ENCODE measurements at places on chromosomes 16 and 17.

DNA sequence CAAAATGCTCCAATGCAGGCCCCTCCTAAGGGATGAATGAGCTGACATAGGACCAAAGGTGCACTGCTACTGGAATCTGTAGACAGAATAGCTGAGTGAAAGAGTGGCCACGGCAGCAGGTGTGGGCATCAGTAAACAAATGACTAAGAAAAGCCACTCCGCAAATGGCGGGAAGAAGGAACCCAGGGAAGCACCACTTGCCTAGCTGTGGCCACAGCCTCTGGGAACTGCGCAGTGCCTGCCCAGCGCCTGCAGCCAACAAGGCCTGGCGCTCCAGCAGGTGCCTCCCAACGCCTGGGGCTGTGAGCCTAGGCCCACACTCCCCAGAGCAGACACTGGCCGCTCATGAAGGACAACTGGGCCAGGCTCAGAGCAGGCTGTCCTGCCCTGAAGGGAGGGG is 11.8 kb downstream of the PEMT start:
- DNase-seq, result no peak

DNA sequence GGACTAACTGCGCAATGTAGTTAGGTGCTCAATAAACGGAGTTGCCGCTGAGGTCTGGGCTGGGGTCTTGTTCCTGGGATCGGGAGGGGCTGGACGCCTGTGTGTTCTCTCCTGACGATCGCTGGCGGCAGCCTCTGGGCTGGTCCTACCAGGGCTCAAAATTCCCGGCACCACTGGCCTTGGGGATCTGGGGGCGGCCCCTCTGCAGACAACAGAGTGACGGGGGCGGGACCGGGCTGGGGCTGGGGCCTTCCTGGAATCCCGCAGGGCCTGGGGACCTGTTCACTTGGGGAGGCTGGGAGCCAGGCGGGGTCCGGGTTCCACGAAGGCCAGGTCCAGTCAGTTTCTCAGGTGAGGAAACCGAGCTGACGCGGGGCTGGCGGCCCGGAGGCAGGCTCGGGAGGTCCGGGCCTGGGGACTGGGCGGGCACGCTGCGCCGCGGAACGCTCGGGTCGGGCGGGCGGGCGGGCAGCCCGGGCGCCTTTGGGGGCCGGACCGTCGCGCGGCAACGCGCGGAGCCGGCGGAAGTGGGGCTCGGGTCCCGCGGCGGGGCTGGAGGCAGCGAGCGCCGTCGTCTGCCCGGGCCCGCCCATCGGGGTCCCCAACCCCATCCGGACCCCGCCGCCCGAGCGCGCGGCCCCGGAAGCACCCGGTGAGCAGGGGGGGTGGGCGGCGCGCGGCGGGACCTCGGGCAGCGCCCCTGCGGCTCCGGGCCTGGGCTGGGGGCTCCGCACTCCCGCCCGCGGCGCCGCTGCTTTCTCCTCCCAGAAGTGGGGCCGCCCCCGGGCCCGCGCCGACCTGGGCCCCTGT is at the start of gene PIGQ:
Gene PIGQ (plus strand): TSS at position 524 of the 810 bp plus-strand sequence. CDS start 4,107 bp downstream, outside the sequence.
- peak; percentile 80 for DNase-seq

DNA sequence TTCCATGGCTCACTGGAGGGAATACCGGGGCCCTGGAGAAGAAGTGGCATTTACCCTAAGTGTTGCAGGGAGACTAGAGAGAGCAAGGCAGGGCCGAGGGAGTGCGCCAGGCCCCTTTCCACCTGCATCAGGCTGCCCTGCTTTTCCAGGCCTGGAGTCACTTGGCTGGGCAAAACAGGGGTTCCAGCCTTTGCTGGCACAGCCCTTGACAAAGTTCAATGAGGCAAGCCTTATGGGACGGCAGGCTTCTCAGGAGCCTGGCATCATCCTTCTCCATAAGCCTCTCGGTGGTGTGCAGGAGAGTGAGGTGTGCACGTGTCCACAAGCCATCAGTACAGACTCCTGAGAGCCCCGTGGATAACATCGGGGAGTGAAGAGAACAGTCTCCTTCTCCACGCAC is 27.1 kb downstream of the CACNA1G start:
- DNase-seq, result no peak

DNA sequence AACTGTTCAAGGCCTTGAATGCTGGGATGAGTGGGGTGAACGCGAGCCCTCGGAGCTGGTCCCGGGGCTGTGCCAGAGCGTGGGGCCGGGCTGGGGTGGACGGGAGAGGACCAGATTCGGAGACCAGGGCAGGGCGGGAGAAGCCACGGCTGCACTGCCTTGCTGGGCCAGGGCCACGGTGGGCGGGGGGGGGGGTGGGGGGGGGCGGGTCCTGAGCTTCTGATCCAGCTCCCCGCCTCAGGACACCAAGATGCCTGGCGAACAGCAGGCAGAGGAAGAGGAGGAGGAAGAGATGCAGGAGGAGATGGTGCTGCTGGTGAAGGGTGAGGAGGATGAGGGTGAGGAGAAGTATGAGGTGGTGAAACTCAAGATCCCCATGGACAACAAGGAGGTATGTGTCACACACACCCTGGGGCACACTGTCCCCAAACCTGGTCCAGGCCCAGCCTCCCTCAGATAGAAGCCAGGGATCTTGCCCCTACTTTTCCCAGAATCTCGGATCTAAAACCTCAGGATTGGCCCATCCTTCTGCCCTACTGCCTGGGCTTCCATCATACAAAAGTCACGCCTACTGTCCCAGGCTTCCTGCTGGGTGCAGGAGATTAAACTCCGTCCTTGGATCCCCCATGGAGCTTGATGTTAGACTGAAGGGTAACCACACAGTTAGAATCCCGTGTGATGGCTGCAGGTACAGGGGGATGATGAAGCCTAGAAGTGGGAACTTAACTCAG is 563 bp downstream of the ZNF771 start:
- no peak for DNase-seq

- DNase-seq, result peak; percentile 85
These were observed 263.4 kb downstream of the BCAS3 start for GRCh38 chr17:60941028-60941427.

GRCh38 chr16:80277182-80277581 is 263.6 kb upstream of the DYNLRB2 start:
- no peak for DNase-seq

GRCh38 chr17:50953518-50953830 is 87.3 kb upstream of the TOB1 start:
- no peak for DNase-seq

DNA sequence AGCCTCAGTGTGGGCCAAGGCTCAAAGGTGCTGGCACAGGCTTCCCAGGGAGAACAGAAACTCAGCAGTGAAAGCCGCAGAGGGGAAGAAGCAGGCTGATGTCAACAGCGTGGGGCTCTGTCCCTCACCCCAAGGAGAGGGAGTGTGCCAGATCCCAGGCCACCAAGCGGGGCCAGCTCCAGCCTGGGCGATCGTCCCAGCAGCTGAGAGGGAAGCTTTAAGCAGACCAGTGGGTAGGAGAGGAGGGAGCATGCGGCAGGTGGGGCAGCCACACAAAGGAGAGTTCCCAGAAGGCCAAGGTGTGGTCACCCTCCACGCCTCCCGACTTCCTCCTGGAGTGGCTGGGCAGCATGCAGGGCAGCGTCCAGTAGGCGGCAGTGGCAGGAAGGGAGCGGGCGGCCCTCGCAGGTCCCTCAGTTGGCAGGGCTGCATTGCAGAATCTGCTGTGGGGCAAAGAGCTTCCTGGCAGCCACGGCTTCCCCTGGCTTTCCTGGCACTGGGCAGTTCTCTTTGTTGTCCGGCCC is 6.0 kb downstream of the SYNGR2 start:
- peak; percentile 93 for DNase-seq

GRCh38 chr17:61393904-61394629 is 5.6 kb upstream of the TBX2 start:
- DNase-seq, result no peak

DNA sequence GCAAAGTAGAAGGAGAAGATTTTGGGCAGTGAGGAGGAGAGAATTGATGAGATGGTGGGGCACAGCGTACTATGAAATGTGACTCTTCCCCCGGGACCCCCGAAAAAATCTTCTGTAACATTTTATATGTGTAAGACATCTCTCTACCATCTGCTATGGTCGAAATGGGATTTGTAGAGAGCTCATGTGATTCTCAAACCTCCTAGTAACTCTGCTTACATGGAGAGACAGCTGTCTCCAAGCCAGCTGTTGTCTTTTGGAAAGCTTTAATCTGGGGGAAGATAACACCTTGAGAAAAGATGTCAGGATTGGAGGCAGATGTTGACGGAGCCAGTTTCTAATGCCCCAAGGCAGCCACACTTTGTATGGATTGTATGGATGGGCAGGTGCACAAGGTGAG is 94.1 kb downstream of the PRKCB start:
- no peak for DNase-seq

GRCh38 chr17:8126491-8127066 is 2.7 kb upstream of the HES7 start:
- no peak for DNase-seq

DNA sequence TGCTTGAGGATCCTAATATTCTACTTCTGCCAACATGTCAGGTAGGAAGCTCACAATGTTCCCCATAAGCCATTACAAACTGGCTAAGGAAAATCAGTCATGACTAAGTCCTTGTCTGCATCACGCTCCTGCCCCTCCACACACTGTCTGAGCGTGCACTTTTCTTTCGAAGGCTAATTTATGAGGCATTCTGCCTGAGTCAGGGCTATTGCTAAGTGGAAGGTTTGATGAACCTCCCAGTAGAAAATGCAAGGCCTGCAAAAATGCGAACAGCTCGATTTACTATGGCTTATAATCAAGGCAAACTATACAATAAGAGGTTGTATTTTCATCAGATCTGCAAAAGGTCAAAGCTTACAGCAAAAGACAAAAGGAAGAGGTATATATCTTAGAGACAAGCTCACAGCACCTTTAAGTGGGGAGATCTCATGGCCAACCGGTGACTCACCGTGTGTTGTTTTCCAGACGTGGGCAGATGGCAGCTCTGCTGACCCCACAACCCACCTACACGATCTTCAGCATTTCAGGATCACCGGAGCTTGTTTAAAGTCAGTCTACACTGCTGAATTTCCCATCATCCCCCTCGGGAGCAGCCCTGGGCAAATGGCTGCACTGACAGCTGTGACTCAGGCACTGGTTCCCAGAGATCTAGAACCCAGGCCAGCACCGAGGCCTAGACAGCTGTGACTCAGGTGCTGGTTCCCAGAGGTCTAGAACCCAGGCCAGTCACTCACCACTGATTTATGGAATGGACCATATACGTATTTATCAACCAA is 26.1 kb downstream of the MEAK7 start:
- DNase-seq, result no peak

GRCh38 chr16:78985716-78986605 is 614.6 kb downstream of the MAF start:
- DNase-seq, result no peak

- no peak for DNase-seq
These were observed 82.6 kb downstream of the HIC1 start for GRCh38 chr17:2137342-2138098.

DNA sequence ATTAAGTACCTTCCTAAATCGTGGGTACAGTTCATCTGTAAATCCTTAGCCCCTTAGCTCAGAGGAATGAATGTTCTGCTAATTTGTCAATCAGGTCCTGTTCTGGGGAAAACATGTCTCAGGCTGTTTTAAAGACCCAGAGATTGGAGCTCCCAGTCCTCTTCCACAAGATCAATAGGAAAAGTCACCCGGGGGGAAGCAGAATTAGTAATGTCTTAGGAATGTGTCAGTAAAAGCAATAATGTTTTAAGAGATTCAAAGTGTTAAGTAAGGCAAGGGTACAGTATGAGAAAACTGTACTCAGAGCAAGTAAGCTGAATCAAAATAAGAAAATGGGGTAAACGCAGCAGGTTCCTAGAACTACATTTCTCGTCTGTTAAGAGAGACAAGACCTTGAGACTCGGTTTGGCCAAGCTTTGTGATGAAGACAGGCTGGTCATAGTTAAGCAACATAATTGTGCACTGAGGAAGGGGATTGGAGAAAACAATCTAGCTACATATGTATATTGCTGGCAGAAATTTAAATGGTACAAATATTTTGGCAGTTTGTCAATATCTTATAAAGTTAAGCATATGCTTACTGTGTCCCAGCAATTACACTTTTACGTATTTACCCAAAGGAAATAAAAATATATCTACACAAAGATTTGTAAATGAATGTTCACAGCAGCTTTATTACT is 192.9 kb upstream of the C17orf78 start:
- DNase-seq, result no peak

GRCh38 chr17:80631142-80632045 is 86.8 kb downstream of the RPTOR start:
- no peak for DNase-seq

- DNase-seq, result no peak
These were observed 416.8 kb upstream of the ASIC2 start for GRCh38 chr17:33709881-33710280.

DNA sequence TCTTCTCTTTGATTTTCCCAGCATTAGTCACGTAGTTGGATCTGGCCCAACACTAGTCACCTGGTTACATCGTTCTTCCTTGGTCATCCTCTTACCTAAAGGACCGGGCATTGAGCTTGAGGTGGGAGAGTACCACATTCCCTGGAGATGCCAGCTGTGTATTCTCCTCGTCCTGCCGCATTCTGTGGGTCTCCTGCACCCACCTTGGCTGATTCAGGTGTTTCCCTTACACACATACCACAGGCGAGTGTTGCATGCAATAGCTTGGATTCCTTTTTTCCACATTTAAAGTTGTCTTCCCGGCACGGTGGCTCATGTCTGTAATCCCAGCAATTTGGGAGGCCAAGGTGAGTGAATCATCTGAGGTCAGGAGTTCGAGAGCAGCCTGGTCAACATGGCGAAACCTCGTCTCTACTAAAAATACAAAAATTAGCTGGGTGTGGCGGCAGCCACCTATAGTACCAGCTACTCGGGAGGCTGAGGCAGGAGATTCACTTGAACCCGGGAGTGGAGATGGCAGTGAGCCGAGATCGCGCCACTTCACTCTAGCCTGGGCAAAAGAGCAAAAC is 21.6 kb upstream of the CLEC18C start:
- no peak for DNase-seq

GRCh38 chr17:51650202-51650601 is 389.9 kb downstream of the UTP18 start:
- no peak for DNase-seq

GRCh38 chr17:50347117-50347893 is 1.4 kb downstream of the XYLT2 start:
- peak; percentile 51 for DNase-seq

DNA sequence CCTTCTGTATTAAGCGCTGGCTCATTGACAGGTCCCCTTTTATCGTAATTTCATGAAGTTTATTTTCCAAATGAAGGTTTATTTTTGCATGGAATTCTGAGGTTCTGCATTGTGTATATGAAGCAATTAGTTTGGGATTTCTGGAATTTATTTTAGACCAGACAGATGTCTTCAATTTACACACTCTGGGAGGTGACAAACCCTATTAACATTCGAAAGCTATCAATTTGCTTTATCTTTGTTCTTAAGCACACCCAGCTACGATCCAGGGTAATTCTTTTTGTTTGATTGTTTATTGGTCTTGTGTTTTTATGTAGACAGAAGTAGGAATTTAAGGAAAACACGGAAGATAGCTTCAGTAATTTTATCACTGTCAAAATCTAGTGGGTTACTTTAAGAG is 264.6 kb downstream of the HS3ST3A1 start:
- no peak for DNase-seq

Measured in tibial artery (tissue), 4 donors.